ENCODE measurements at places on chromosomes 13 and 19. TPM values are rescaled to one million over a fixed set of nuclear protein-coding genes. Genes with fewer than 3 reads are reported as not detected.

Gene RUBCNL
- 2.9 TPM for total RNA-seq

DNA sequence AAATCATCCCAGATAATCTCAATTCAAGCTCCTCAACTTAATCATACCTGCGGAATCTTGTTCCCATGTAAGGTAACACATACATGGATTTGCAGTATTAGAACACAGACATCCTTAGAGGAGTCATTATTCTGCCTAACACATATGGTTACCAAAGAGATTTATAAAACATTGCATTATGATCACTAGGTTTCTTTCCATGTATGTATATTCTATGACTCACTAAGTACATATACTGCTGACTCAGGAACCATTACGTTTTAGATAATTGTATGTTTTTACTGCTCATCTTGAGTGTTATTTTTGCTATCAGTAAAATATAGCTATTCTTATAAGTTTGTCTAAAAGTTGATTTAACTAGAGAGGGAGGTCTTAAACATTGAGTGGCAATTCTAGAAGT, 182.9 kb downstream of the SLITRK6 start:
- H3K4me3 ChIP-seq = no peak overlapping the region
- H3K36me3 ChIP-seq = no peaks in the 10 kb centered on the region
- H3K4me1 ChIP-seq = no peaks in the 10 kb centered on the region
- H3K27me3 ChIP-seq = no peaks in the 10 kb centered on the region
- DNase-seq = no peak
- H3K27ac ChIP-seq = no peak overlapping the region

GRCh38 chr13:40390401-40390916, 276.0 kb downstream of the FOXO1 start:
- no peaks in the 10 kb centered on the region for H3K27me3 ChIP-seq
- no peak overlapping the region for H3K27ac ChIP-seq
- H3K4me1 ChIP-seq = no peaks in the 10 kb centered on the region
- no peaks in the 10 kb centered on the region for H3K36me3 ChIP-seq
- DNase-seq = no peak

Gene EDNRB
- total RNA-seq = 14.9 TPM

- H3K27ac ChIP-seq = peak within 1 kb of the TSS; percentile 96
- no peaks in the 10 kb centered on the region for H3K36me3 ChIP-seq
- peaks cover 9% of the 10 kb centered on the region for H3K27me3 ChIP-seq
- DNase-seq = peak; percentile 98
- H3K4me1 ChIP-seq = peaks cover 9% of the 10 kb centered on the region
- H3K4me3 ChIP-seq = peak within 1 kb of the TSS; percentile 69
Measured at GRCh38 chr19:58362272-58362994, at the start of gene ZNF497. Gene ZNF497, minus strand, starts transcription at chr19:58362751. Its CDS starts 5,116 bp downstream, at chr19:58357635.

Measured in sigmoid colon (tissue), 7 donors.